ENCODE measurements at places on chromosomes 11 and 22. TPM values are rescaled to one million over a fixed set of nuclear protein-coding genes. Genes with fewer than 3 reads are reported as not detected.
A peak's percentile ranks its signal among the peaks of the same experiment; 100 is the strongest.

The OR51B2 gene
- total RNA-seq = not detected

- peak; percentile 38 for DNase-seq
Observed at GRCh38 chr11:126281245-126281644, 1.6 kb upstream of the TIRAP start.

The CATSPERZ gene
- total RNA-seq = not detected

DNA sequence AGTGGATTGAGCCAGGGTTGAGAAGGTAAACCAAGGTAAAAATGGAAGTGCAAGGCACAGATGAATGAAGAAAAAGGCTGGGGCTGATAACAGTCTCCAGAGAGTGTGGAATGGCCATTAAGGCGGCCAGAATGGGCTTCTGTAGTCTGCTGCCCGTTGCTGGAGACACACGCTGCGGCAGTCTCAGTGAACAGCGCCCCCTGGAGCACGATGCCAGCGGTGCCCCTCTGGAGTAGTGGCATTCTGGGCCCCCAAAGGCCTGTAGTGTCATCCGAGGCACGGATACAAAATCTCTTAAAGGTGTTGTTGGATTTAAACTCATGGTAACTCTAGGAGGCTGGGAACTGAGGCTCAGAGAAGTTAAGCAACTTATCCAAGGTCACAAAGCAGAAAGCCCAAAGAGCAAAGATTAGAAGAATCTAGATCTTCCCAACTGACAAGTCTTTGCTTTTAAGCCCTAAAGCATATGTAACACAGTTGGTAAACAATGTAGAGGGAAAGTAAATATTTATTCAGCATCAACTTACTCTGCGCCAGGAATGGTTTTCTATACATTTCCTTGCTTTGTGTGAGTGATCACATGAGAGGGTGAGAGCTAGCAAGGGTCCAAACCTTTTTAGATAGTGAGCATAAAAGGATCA is 18.2 kb downstream of the KCNJ1 start:
- DNase-seq = no peak

The ZC3H7B gene
- 53.8 TPM for total RNA-seq

The OR8D4 gene
- not detected for total RNA-seq

DNA sequence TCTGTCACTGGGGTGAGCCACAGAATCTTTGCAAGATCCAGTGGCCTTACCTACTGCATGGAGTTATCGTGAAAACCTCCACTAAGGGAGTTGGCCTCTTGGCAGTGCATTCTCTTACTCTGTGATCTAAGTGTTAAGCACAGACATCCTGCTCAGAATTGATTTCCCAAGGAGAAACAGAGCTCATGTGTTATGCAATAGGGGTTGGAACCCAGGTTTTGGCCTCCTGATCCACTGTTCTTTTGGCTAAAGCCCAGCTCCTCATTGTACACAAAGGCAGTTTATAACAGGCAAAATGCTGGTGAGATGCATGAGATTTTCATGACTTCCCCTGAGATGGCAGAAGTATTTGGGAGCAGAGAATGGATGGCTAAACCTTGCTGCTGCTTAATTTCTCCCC is 11.8 kb downstream of the DTX4 start:
- DNase-seq = no peak

DNA sequence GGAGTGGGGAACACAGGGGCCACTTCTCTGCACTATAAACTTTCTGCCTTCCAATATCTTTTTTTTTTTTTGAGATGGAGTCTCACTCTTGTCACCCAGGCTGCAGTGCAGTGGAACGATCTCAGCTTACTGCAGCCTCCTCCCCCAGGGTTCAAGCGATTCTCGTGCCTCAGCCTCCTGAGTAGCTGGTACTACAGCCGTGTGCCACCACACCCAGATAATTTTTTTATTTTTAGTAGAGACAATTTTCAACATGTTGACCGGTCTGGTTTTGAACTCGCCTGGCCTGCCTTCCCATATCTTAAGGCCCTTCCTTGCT is 1.7 kb downstream of the SLC3A2 start:
- no peak for DNase-seq

- DNase-seq = no peak
Observed at GRCh38 chr11:58046231-58046630, 15.5 kb downstream of the OR6Q1 start.

The ABCG4 gene
- total RNA-seq = 0.48 TPM

DNA sequence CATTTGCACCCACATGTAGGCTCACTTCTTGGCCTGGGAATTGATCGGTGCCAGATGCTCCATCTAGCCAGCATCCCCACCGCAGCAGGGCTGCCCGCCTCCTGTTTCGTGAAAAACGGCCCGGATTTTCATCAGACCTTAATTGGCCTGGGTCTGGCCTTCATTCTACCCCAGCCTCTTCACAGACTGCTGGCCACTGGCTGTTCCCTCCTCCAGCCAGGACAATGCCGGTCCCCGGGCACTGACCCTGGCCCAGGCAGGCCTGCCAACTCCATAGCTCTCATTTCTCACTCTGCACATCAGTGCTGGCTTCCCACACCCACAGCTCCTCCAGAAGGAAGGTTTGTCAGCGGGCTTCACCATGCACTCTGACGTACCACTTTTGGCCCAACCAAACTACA is 27.9 kb downstream of the TIMP3 start:
- no peak for DNase-seq

The OR52N4 gene
- not detected for total RNA-seq

The LDLRAD3 gene
- 0.98 TPM for total RNA-seq

- DNase-seq = peak; percentile 39
Observed at GRCh38 chr11:2775626-2776350, 76.0 kb upstream of the KCNQ1OT1 start.

- DNase-seq = no peak
Observed at GRCh38 chr11:72391638-72392423, 42.5 kb downstream of the CLPB start.

- peak; percentile 39 for DNase-seq
Observed at GRCh38 chr11:125954123-125954944, 8.5 kb downstream of the VSIG10L2 start.

DNA sequence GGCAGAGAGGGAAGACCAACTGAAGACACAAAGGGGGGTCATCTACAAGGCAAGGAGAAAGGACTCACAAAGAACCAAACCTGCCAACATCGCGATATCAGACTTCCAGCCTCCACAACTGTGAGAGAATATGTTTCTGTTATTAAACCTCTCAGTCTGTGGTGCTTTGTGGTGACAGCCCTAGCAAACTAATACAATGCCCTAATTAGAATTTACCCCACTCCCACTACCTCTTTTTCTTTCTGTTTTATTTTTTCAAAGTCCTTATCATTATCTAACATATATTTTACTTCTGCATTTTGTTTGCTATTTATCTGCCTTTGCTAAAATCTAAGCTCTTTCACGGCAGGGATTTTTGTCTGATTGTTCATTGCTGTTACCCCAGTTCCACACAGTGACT is 2.5 kb upstream of the OR52D1 start:
- DNase-seq = no peak

GRCh38 chr11:67345920-67346819 is 7.2 kb downstream of the POLD4 start:
- DNase-seq = no peak

GRCh38 chr22:19038728-19039447 is 83.3 kb downstream of the DGCR2 start:
- peak; percentile 44 for DNase-seq

The OR56A1 gene
- not detected for total RNA-seq

DNA sequence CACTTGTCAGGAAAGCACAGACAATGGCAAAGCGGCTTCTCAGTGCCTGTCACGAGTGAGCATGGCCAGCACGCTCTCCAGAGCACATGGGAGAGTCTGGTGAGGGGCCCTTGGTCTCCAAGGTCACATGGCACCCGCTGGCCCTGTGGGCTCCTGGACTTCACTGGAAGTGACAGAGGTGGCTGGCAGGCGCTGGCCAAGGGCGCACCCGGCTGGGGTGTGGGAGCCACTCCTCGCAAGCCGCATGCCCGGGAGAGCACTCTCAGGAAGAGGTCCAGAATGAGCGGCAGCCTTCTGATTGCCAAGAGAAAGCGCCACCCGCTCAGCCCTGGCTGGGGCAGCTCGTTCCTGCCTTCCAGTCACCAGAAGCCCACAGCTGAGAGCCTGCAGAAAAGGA is 17.1 kb upstream of the MOB2 start:
- DNase-seq = no peak

The CD82 gene
- 60.6 TPM for total RNA-seq

GRCh38 chr11:64713016-64713707 is 9.8 kb downstream of the NRXN2 start:
- DNase-seq = no peak

DNA sequence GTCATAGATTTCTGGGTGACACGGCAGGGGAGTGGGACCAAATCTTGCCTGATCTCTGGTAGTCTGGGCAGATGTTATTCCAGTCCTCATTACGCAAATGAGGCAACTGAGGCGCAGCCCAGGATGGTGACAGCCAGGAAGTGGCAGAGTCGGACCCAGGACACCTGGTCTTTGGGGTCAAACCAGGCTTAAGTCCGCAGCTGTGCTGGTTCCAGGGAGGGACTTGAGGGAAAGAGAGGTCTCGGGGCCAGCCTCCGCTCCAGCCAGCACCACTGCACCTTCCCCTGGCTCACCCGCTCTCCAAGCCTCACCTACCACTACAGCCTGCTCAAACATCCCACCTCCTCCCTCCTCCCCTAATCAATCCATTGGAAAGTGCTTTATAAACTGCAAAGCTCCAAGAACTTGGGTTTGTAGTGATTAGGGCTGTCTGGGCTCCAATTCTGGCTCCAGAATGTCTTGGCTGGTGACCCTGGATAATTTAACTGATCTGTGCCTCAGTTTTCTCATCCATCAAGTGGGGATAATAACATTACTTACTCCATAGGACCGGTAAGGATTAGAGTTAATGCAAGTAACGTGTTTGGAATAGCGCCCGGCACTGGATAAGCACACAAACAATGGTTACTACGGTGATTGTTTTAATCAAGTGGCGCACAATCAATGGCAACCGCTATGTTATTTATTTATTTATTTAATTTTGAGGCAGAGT is 526 bp upstream of the PNPLA5 start:
- no peak for DNase-seq

- DNase-seq = no peak
Observed at GRCh38 chr11:79291948-79292347, 148.9 kb downstream of the TENM4 start.

The PANX2 gene
- total RNA-seq = 10.6 TPM

The NOX4 gene
- total RNA-seq = not detected

DNA sequence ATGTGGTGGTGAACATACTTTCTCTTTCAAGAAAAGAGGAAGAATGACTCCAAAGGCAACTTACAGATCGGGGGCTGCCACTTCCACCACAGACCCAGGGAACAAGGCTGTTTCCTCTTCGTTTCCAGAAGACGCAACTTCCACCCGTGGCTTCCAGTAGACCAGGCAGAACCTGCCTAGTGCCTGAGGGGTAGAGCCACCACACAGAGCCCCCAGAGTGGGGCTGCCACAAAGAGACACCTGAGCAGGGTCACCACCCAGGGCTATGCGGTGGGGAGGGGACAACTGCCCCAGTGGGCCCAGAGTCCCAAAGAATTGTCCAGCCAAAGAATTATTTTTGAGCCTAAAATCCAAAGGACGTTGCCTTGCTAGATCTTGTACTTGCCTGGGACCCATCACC is 16.7 kb upstream of the PHF21B start:
- DNase-seq = no peak

DNA sequence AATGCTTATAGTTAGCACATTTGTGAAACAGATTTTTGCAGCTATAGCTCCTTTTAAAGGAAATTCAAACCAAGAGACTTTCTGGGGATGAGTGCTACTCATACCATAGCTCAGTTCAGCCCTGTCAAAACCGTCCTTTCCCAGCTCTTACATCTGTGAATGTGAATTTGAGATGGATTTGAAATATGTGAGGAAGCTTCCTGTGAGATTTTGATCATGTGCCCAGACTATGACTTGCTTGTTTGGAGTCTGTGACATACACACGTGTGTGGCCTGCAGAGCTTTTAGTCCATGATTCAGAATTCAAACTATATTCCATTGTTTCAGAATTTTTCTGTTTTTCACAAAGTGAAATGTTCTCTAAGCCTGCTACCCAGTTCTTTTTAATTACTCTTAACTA is 4.4 kb upstream of the MMP1 start:
- no peak for DNase-seq

The KRTAP5-9 gene
- total RNA-seq = 0.30 TPM

DNA sequence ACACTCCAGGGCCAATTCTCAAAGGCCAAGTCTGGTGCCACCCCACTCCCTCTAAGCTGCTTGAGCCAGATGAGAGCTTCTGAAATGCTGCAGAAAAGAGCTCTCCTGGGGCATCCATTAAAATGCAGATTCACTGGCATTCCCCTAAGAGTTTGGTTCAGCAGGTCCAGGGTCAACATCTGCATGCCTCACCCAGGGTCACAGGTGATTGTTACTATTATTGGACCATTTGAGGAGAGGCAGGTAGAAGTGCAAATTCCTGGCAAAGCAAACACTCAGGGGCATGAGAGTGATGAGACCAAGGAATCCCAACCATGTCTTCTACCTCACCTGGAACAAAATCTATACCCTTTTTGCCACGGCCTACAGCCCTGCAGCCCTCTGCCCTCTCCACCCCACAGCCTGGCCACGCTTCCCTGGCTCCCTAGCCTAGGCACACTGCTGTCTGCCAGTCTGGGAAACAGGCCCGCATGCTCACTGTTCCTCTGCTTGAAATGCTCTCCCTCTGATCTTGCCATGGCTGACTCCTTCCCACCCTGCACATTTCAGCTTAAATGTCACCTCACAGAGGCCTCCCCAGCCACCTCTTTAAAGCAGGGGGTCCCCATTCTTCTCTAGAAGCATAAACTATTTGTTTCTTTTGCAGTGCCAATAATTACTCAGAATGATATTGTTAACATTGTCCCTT is 4.4 kb upstream of the P2RX6 start:
- no peak for DNase-seq

DNA sequence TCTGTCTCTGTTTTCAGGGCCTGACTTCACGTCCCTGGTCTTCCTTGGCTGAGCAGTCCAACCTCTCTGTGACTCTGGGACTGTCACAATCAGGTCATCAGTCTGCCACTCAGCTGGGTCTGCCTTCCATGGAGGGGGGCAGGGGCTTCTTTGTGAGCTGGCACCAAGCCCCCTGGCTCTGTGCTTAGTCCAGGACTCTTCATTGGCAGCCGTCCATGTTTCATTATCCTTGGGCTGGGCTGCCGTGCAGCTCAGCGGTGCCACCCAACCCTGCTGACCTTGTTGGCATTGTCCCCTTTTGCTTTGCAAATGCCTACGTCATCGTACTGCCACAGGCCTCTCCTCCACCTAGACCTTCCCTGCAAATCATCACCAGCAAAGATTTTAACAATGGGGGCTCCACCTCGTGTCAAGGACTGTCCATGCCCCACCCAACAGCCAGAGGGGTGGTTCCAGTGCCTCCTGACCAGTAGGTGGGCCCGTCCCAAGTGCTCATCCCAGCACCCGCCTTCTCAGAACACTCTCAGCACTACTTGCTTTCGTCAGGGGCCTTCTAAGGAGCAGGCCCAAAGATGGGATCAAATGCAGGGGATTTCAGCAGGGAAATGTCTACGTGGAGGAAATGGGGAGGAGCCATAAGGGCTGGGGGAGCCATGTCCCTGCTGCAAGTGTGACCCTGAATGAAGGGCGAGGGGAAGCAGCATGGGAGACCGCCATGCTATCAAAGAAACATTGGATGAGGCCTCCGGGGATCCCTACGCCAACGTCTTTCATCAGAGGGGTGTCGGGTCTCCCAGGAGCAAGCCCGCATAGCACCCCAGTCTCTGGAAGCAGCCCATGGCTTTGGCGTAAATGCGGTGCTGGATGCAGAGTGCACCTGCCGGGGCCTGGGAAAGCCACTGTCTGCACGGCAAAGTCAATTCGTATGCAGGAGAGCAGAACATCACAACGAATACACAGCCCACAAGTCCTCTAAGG is 18.2 kb downstream of the KRTAP5-6 start:
- peak; percentile 40 for DNase-seq

The MUC6 gene
- total RNA-seq = 1.0 TPM

- DNase-seq = no peak
Observed at GRCh38 chr11:35046681-35047080, 92.3 kb upstream of the CD44 start.

- DNase-seq = no peak
Observed at GRCh38 chr22:26447584-26448329, 18.7 kb downstream of the ASPHD2 start.

Data from left lobe of liver (tissue), 2 donors.